ENCODE measurements at places on chromosomes 12 and 14. TPM values are rescaled to one million over a fixed set of nuclear protein-coding genes. Genes with fewer than 3 reads are reported as not detected.
A peak's percentile ranks its signal among the peaks of the same experiment; 100 is the strongest.

- DNase-seq: no peak
Observed at GRCh38 chr12:131375972-131376345, 334.9 kb upstream of the SFSWAP start.

DNA sequence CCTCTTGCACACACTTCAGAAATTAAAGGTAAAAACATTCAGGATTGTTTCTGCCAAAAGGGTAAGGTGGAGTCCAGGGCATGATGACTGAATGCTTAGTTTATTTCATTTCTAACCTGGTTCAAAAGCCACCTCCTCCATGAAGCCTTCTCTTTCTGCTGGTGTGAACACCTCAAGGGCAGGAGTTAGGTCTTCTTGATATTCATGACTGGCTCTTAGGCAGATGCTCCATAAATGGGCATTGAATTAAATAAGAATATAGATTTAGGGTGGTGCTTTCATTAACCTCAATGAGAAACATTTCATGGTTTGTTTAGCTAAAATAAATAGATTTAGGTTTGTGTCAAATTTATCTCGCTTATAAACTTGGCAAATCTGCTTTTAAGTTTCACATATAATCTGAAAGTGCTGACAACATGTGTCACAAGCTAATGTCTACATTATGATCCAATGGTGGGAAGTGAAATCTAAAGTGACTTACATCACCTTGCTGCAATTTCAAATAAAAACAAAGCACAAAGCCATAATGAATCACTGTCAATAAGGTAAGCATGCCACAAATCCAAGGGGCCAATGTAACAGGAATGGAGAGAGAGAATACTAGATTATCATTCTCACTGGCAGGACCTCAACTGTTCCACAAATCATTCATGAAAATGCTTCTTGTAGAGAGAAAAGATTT is 72.7 kb upstream of the GRIP1 start:
- DNase-seq: no peak

DNA sequence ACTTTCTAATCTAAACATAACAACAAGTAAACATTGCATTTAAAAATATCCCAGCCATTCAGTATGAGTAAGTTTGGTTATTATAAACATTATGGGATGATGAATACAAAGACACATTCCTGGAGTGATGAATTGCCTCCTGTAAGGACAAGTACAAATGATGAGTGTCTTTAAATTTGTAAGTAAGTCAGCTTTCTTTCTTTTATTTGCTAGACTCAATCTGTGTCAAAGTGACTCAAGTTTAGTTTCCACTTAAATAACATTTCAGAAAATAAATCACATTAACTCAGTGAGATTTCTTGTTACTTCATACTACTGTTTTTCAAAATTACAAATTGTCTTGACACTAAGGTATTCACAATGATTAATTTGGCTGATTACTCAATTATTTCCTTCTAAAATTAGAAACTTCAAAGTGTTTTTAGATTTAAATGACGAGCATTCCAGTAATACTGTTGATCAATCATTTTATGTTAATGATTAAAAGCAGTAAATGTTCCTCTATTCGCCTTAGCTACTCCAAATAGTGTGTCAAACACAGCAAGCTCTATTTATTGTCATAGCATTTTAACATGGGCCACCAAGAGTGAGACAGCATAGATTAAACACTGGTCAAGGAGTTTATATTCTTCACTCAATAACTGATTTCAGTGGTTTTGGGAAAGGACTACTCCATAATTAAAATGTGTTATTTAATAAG is 658.0 kb upstream of the MDGA2 start:
- no peak for DNase-seq

DNA sequence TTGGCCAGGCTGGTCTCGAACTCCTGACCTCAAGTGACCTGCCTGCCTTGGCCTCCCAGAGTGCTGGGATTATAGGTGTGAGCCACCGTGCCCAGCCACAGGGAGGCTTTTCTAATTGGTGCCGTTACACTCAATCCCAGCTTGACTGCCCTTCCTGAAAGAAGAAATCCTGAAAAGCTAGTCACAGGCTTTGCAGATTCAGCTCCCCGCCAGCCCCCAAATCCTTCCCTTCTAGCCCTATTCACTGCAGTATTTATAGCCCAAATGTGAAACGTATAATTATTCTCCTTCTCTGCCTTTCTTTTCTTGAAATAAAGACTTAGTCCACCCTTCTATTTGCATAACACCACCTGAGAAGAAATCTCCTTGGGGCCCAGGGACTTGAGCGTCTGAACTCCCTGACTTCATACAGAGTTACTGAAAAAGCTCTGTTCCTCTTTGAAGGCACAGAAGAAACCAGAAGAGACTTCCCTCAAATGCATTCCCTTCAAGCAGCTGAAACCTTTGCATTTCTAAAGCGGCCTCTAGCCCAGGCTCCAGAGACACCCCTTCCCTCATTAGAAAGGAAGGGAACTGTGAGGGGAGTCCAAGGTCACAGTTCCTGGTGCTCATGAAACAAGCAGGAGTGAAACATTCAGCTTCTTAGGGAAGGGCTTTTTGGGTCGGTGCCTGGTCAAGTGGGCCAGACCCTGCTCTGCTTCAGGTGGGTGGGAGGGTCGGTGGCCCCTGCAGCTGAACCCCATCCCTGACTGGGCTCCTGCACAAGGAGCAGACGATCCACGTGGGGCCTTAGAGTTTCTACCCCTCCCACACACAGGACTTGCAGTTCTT is 42.3 kb upstream of the BATF start:
- no peak for DNase-seq

DNA sequence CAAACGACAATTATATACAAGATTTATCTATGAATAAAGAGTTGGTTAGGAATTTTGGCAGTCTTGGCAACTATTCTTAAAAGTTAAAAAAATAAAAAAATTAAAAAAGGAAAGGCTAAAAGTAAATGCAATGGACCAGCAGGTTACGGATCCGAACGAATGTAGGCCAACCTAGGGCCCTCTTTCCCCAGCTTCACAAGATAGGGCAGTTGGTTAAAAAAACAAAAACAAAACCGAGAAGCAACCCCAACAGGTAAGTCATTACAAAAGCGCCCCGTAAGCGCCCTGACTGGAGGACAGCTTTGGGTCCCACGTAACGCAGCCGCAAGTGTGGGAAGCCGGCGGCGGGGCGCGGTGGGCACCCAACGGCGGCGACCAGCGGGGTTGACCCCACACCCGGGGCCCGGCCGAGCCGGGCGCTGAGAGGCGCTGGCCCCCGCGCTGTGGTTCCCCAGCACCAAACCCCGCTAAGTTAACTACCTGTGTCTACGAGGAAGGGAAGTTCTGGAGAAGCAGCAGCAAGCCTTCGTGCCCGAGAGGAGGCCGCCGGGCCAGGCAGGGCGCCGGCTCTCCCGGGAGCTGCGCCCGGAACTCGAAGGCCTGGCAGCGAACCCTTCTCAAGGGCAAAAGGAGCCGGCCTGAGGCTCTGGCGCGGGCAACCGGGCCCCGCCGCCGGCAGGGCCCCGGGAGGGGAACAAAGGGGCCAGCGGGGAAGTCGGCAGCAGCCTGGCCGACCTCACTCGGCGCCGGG is 882 bp downstream of the HECTD1 start:
- peak; percentile 26 for DNase-seq

- DNase-seq: peak; percentile 61
Observed at GRCh38 chr14:100617410-100618317, 30.4 kb upstream of the BEGAIN start.

DNA sequence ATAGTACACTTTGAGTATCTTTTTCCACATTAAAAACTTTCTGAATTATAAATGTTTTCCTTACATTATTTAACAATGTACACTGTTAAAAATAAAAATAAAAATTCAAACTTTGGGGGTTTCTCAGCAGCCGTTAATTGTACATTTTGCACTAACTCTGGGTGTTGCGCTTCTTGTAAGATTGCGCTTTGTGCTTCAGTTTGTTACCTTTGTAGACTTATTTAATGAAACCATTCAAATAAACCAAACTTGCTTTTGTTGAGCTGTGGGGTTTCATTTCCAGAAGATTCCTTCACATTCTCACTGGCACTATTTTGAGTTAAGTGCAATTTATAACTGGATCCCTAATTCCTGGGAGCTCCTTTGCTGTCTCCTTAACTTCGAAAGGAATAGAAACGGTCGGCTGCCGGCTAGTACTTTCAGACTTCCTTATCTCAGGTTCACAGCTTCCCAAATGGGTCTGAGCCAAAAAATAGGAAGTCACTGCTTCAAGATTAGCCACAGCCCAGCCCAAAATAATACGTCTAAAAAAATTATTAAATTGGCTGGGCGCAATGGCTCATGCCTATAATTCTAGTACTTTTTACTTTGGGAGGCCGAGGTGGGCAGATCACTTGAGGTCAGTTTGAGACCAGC is 38.2 kb downstream of the RAD52 start:
- DNase-seq: peak; percentile 38

- no peak for DNase-seq
Observed at GRCh38 chr14:31000629-31001338, 24.7 kb upstream of the AP4S1 start.

RFLNA gene
- total RNA-seq: 7.2 TPM

CLEC4C gene
- not detected for total RNA-seq

CD69 gene
- total RNA-seq: 5.1 TPM

MGP gene
- 434 TPM for total RNA-seq

Measured in umbilical cord (tissue), 2 donors.